CD4-positive, alpha-beta T cell treated with Interleukin-21 for 1 hour (primary cell): ENCODE measurements at places on chromosomes 12 and 14.
A peak's percentile ranks its signal among the peaks of the same experiment; 100 is the strongest.

GRCh38 chr12:52522346-52523011 is 2.3 kb upstream of the KRT5 start:
- no peak for DNase-seq

GRCh38 chr12:100942984-100943749 is 148.6 kb downstream of the ANO4 start:
- DNase-seq: no peak

- no peak for DNase-seq
Observed at GRCh38 chr12:129927316-129927900, 23.6 kb upstream of the TMEM132D start.

DNA sequence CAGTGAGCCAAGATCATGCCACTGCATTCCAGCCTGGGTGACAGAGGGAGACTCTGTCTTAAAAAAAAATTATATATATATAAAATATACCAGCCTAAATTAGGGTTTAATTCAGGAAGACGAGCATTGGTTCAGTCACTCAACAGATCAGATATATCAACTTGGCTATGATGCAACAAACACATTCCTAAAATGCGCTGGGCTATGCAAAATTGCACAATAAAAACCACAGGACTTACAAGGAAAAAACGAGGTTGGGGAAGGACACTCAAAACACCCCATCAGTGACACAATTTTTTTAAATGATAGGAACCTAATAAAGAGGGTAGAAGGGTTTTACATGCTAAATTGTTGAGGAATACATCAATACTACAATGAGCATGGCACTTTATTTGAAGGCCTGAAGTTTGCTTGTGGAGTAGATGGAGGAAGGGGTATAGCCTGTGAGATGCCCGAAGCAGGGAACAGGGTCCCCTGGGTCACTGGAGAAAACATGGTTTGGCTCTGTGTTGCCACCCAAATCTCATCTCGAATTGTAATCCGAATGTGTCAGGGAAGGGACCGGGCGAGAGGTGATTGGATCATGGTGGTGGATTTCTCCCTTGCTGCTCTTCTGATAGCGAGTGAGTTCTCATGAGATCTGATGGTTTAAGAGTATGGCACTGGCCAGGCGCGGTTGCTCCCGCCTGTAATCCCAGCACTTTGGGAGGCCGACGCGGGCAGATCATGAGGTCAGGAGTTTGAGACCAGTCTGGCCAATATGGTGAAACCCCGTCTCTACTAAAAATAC is 71.2 kb downstream of the TNFAIP2 start:
- no peak for DNase-seq

DNA sequence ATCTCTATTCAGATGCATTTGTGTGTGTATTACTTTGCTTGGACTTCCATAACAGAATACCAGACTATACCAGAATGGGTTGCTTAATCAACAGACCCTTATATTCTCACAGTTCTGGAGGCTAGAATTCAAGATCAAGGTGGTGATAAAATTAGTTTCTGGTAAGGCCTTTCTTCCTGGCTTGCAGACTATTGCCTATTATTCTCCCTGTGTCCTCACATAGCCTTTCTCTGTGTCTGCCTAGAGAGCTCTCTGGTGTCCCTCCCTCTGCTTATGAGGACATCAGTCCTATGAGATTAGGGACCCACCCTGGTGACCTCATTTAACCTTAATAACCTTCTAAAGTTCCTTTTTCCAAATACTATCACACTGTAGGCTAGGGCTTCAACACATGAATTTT is 106.0 kb downstream of the FAR2 start:
- DNase-seq: no peak

- no peak for DNase-seq
Observed at GRCh38 chr14:51066576-51066975, 28.3 kb downstream of the TRIM9 start.

DNA sequence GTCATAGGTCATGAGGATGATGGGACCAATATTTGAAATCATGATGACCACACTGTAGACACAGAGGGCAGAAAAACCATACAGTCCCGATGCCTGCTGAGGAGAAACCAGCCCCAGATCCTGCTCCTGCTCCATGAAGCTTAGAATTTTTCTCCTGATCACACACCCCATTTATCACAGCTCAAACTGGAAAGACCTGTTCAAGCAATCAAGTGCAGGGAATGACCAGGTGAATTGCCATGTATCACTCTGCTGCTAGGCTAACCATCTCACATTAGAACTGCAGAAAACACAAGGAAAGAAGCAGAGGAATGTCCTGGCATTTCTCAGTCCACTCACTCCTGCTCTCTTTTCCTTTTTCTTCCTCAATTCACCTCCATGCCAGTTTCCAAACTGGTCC is 18.1 kb downstream of the MANSC1 start:
- DNase-seq: no peak

DNA sequence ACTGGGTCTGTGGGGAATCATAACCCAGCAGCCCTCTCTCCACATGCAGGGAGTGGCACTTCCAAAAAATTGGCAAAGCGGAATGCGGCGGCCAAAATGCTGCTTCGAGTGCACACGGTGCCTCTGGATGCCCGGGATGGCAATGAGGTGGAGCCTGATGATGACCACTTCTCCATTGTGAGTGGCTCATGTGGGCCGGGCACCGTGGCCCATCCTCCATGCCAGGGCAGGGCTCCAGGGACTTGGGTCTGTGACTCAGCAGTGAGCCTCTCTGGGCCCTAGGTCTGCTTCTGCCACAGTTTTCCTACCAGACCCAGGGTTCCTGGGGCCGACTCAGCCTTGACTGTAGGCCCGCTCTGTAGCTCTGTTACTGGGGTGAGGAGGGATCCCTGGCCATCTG is 2.2 kb downstream of the NPFF start:
- no peak for DNase-seq

DNA sequence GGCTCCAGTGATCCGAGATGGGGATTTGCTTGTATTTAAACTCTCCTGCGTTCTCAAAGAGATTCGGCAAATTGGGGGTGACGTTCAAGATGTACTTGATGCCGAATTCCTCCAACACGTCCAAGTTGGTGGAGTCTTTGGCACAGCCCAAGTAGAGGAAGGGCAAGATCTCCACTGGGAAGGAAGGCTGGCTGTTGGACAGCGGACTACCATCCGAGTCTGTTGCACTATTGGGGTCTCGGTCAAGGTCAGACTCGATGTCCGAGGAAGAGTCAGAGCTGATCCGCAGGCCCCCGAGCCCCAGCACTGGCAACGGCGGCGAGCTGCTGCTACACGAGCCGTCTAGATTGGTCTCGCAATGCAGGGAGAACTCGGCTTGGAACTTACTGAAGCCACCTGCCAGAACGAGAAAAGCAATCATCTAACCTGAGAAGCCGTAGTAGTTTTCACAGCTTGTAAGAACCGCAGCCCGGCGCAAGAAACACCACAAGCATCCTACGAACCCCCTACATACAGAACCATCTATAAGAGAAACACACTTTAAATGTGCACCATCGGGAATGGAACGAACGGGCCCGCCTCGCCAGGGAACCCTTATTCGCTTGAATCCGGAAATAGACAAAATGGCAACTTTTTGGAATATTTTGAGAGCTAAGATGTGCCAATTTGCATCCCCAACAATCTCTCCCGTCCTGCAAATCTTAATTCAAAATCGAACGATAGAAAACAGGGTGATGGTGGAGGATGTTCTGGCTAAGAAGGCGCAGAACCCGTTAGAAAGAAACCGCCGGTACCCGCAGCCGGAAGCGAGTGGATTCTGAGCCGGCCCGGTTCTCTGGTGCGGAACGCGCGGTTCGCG is 1.4 kb downstream of the DUSP6 start:
- peak; percentile 18 for DNase-seq

DNA sequence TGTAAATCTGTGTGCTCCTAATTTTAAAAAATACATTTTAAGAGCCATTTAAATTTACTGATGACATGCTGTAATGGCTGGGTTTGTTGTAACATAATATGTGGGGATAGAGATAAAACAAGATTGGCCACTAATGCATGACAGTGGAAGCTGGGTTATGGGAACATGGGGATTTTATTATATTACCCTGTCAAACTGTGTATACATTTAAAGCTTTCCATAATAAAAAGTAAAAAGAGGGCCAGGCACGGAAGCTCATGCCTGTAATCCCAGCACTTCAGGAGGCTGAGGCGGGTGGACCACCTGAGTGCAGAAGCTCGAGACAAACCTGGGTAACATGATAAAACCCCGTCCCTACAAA is 9.1 kb downstream of the TMEM233 start:
- DNase-seq: no peak

DNA sequence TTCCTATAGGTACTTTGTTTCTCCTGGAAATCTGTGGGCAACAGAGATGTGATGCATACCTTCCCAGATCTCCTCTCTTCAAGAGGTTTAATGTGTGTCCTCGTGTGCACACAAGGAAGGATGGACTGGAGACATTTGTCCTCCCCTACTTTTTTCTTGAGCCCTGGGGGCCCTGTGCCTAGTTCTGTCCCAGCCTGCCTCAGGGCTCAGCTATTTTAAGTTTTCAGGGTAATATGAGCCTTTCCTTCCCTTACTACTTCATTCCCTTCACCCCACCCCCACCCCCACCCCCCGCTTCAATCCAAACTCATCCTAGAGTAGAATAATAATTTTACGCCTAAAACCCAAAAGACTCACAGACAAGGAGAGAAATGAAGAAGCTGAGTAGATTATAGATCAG is 446 bp downstream of the STAC3 start:
- DNase-seq: no peak

GRCh38 chr14:103530390-103530789 is 1.4 kb downstream of the TRMT61A start:
- no peak for DNase-seq

- DNase-seq: no peak
Observed at GRCh38 chr12:88723219-88723618, 142.9 kb upstream of the KITLG start.

GRCh38 chr12:79373896-79374499 is 316.8 kb downstream of the PAWR start:
- no peak for DNase-seq

DNA sequence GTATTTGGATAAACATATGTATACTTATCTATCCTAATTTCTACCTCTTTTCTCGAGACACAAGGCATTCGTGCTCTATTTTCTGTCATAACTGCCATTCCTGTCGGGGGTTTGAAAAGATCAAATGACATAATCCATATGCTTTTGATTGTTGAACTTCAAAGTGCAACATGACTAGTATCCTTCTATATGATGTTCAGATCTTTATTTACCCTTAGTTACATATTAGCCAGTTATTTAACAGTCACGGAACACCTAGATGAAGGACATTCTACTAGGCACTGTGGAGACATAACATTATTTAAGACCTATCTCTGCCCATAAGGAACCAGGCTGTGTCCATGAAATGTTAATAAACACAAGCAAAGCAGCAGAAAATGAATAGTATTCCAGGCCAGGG is 11.2 kb upstream of the GRIN2B start:
- no peak for DNase-seq

DNA sequence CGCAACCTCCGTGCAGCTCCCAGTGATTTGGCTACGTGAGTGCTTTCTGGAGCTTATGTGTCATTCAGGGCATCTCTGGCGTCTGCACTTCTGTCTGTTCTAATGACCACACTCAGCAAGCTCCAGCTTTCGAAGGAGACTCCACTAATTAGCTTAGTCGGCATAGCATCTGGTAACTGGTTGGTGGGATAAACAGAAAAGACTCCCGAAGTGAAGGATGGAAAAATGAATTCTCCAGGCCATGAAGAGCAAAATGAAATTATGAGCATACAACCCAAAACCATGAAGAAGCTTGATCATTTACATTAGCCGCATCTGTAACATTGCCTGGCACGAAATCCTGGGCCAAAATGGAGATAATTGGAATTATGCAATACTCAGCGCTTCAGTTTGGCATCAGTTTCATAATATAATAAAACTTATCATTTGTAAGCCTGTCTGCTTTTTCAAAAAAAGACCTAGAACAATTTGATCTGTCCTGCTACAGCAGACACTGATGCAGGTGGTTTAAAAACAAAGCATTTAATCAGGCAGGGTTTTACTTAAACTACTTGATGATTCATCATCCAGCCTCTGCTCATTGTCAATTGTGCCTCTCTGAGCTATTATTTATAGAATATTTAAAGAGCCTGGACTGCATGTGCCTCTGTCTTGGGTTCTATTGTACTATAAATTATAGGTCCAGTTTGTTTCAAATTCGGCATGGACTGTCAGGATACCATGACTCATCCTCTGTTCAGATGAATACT is 87.4 kb downstream of the SYT1 start:
- no peak for DNase-seq

DNA sequence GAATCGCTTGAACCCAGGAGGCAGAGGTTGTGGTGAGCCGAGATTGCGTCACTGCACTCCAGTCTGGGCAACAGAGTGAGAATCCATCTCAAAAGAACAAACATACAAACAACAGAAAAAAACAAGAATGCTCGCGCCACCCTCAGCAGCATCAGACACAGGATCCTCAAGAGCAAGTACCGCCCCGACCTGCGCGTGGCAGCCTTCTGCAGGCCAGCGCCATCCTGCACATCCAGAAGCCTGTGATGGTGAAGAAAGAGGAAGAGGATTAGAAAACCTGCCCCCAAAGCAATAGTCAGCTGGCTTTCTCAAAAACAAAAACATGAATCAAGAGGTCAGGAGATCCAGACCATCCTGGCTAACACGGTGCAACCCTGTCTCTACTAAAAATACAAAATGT is 30.0 kb upstream of the EID3 start:
- no peak for DNase-seq

DNA sequence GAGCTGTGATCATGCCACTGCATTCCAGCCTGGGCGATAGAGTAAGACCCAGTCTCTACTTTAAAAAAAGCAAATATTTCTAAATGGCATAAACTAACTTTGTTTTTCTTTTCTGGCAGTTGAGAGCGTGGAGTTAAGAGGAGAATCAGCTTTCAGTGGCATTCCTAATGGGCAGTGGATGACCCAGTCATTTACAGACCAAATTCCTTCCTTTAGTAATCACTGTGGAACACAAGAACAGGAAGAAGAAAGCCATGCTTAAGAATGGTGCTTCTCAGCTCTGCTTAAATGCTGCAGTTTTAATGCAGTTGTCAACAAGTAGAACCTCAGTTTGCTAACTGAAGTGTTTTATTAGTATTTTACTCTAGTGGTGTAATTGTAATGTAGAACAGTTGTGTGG is 21.2 kb downstream of the TDG start:
- DNase-seq: no peak

DNA sequence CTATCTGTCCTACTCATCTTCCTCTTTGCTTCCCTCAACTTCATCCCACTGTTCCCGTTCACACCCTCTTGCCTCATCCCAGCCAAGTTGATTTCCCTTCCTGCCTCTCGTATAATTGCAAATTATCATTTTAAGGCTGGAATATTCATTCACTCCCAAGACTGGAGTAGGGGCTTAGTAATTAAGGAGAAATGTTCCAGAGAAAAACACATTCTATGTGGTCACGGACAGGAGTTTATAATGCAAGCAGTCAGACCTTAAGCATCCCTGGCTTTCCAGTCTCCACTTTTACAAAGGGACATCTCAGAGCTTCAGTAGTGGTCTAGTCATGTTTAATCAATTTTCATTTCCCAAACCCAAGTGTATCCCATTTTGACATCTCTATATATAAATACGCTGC is 54.9 kb downstream of the TMEM132D start:
- no peak for DNase-seq

GRCh38 chr14:20384886-20385285 is 28.4 kb downstream of the TEP1 start:
- DNase-seq: no peak
